ENCODE measurements at places on chromosomes 6 and 20.

GRCh38 chr20:50412069-50412468 lies 98.1 kb upstream of the PTPN1 start:
- DNase-seq = no peak

- DNase-seq = no peak
Measured at GRCh38 chr6:39419607-39420006, 97.1 kb upstream of the KCNK16 start.

GRCh38 chr6:28656715-28657114 lies 131.0 kb downstream of the GPX5 start:
- DNase-seq = no peak

GRCh38 chr6:141437011-141437410 lies 695.7 kb upstream of the GJE1 start:
- DNase-seq = no peak

GRCh38 chr6:106613590-106613989 lies 15.7 kb downstream of the RTN4IP1 start:
- no peak for DNase-seq

GRCh38 chr20:18588574-18588933 lies 700 bp downstream of the DTD1 start:
- peak; percentile 30 for DNase-seq

DNA sequence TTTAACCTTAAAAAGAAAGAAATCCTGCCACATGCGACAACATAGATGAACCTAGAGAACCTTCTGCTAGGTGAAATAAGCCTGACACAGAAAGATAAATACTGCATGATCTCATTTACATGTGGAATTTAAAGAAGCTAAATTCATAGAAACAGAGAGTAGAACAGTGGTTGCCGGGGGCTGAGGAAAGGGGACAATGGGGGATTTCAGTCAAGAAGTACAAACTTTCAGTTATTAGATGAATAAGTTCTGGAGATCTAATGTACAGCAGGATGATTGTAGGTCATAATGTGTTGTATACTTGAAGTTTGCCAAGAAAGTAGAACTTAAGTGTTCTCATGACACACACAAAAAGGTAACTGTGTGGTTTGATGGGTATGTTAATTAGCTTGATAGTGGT lies 204.3 kb upstream of the PRSS16 start:
- DNase-seq = no peak

GRCh38 chr6:116611056-116611455 lies 5.2 kb upstream of the RSPH4A start:
- no peak for DNase-seq

DNA sequence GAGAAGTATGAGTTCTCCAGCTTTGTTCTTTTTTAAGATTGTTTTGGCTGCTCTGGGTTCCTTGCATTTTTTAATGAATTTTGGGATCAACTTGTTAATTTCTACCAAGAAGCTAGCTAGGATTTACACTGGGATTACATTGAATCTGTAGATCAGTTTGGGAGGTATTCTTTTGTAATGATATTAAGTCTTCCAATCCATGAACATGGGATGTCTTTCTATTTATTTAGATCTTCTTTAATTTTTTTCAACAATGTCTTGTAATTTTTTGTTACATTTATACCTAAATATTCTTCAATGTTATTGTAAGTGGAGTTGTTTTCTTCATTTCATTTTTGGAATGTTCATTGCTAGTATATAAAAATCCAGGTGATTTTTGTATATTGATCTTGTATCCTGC lies 12.5 kb downstream of the PRIM2 start:
- DNase-seq = no peak

- DNase-seq = no peak
Measured at GRCh38 chr6:41900861-41901260, 5.7 kb upstream of the USP49 start.

DNA sequence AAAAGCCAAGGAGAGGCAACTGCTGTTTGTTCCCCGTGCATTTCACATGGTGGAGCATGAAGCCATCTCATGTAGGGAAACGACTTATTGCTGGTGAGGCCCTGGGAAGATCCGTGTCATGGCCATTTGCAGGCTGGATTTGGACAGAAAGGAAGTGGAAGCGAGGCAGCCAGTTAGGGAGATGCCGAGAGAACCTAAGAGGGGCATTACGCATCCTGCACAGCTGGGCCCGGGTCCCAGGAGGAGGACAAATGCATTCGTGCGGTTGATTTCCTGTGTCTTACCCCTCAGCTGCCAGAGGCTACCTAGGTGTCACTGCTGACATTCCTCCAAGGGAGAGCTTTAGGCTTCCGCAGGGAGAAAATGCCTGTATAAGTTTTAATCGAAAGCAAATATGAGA lies 316.2 kb upstream of the CDYL start:
- DNase-seq = no peak

DNA sequence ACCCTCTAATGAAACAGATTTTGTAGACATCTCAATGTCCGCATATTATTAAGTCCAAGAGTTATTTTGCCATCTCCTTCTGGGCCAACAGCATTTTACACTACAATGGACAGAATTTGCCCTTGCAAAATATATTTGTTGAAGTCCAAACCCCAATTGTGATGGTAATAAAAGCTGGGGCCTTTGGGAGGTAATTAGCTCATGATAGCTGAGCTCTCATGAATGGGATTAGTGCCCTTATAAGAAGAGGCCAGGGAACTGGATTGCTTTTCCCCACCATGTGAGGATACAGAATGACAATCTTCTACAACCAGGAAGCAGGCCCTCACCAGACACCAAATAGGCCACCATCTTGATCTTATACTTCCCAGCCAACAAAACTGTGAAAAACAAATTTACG lies 44.9 kb upstream of the MTRF1L start:
- DNase-seq = no peak

DNA sequence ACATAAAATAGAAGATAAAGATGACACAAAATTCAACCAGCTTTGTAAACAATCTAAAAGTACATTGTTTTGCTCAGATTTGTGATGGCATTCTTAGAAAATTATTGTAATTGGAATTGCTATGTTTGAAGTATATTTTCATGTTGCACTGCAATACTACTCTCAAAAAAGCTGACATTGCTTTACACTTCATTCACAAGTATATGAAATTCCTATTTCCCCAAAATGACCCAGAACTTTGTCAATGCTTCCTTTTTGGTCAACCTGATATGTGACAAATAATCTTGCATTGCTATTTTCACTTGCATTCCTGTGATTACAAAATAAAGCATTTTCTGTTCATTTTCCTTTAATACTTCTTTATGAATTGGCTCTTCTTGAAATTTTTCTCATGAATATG lies 104.1 kb upstream of the BMP5 start:
- DNase-seq = no peak

GRCh38 chr20:2563116-2563515 lies 26.7 kb downstream of the TMC2 start:
- no peak for DNase-seq

- no peak for DNase-seq
Measured at GRCh38 chr20:19320005-19320404, 107.6 kb downstream of the SLC24A3 start.

- DNase-seq = peak; percentile 54
Measured at GRCh38 chr6:42960243-42961019, at the start of gene GNMT. Gene GNMT, plus strand, starts transcription at chr6:42960754. Its CDS starts 14 bp downstream, at chr6:42960768.

- DNase-seq = no peak
Measured at GRCh38 chr6:12782136-12782535, 65.6 kb downstream of the PHACTR1 start.

DNA sequence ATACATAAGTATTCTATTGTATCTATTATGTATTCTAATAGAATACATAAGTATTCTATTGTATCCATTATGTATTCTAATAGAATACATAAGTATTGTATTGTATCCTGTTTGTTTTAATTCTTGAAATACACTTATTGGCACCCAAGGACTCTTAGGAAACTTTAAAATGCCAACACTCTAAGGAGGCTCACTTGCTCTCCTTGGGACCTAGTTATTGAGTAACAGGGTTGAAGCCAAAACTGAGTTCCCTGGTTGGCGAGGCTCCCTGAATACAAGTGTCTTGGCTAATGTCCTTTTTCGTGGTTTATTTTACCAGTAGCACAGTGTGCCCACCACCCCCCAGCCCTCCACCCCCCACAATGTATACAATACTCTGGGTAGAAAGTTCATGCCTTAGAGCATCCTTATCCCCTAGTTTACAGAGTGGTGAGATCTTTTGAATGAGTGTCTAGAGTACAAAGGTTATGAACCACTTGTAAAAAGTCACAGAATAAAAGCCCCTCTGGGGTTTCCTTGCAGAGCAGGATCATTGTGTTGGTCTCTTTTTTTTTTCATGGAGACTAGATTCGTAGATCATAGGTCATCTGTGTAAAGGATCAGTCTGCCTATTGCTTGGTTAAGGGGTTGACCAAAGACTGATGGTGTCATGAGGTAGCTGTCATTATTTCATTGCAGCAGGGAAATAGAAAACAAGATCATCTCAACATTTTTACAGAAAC lies 32.5 kb upstream of the PRDM1 start:
- DNase-seq = no peak

GRCh38 chr6:16993396-16993795 lies 108.5 kb upstream of the STMND1 start:
- no peak for DNase-seq

DNA sequence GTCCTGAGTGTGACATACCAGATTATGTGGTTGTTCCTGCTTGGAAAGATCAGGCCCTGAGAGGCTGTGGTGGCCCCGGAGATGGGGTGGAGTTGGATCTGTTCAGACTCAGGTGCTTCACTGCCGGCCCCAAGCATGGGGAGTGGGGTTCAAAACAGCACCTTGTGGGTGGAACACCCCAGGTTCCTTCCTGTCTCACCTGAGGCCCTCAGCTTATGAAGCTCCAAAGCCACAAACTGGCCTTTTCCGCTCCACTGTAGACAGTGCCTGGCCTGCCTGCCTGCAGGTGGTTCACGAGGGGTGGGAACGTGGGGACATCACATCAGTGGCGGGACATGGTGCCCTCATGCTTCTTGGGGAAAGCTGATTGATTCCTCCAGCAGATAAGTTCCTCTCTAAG lies 146.4 kb downstream of the TAF4 start:
- DNase-seq = no peak

GRCh38 chr20:3839328-3839727 lies 7.3 kb upstream of the MAVS start:
- DNase-seq = no peak

DNA sequence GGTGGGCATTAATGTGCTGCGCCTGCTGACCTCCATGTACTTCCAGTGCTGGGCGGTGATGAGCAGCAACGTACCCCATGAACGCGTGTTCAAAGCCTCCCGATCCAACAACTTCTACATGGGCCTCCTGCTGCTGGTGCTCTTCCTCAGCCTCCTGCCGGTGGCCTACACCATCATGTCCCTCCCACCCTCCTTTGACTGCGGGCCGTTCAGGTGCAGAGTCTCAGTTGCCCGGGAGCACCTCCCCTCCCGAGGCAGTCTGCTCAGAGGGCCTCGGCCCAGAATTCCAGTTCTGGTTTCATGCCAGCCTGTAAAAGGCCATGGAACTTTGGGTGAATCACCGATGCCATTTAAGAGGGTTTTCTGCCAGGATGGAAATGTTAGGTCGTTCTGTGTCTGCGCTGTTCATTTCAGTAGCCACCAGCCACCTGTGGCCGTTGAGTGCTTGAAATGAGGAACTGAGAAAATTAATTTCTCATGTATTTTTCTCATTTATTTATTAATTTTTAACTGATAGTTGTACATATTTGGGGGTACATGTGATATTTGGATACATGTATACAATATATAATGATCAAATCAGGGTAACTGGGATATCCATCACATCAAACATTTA lies 35.2 kb upstream of the NOP56 start:
- DNase-seq = no peak

DNA sequence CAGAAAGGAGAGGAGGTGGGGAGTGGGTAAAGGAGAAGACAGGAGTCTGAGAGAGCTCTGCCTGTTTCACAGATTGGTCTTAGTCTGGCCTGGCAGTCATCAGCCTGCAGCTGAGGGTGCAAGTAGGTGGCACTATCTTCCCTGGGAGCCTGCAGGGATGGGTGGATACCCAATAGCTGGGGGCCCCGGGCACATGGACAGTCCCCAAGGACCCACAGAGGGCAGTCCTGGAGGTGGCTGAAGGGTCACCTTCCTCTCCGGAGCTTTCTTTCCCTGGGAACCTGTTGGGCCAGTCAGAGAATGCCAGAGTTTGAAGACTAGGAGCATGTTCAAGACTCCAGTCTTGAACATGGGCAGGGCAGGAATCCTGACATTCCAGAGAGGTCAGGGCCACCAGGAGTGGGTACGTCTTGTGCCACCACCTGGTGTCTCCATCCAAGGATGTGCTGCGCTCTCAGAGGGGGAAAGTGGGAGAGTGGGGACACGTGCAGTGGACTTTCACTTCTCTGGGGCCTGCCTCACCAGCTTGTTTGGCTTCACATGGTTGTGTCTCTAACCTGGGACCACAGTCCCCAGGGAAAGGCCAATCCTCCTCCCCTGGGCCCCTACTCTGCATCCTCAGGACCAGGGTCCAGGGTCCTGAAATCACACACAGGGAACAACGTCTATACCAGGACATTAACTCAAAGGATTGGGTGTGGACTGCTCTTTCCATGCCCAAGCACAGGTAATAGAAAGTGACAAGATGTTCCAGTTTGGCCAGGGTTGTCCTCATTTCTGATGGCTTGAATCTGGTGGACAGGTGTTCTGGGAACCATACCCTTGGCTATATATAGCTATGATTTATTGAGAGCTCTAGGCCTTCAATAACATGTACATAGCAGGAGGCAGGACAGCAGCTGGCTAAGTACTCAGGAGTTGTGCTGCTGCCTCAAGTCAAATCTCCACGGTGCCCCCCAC lies 18.0 kb downstream of the AARS2 start:
- DNase-seq = no peak

GRCh38 chr6:84017709-84018452 lies 15.7 kb upstream of the MRAP2 start:
- DNase-seq = no peak

GRCh38 chr20:24762791-24763350 lies 186.2 kb upstream of the CST7 start:
- DNase-seq = peak; percentile 17

DNA sequence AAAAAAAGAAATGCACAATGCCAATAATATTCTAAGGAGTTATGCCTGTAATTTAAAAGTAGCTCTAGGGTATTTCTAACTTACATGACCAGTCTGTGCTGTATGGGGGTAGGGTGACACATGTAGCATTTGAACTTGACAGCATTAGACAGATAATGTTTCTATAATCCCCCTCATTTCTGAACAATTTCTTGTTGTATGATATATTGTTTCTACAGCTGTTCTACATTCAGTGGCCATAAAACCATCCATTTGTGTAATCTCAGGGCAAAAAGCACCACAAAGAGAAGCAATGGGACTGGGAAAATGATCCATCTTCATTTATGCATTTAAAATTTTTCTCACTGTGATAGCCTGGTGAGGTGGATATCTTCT lies 767.8 kb downstream of the TFAP2A start:
- DNase-seq = no peak
